Substantia nigra (tissue), 51 donors: ENCODE measurements at places on chromosomes 7 and 10.

DNA sequence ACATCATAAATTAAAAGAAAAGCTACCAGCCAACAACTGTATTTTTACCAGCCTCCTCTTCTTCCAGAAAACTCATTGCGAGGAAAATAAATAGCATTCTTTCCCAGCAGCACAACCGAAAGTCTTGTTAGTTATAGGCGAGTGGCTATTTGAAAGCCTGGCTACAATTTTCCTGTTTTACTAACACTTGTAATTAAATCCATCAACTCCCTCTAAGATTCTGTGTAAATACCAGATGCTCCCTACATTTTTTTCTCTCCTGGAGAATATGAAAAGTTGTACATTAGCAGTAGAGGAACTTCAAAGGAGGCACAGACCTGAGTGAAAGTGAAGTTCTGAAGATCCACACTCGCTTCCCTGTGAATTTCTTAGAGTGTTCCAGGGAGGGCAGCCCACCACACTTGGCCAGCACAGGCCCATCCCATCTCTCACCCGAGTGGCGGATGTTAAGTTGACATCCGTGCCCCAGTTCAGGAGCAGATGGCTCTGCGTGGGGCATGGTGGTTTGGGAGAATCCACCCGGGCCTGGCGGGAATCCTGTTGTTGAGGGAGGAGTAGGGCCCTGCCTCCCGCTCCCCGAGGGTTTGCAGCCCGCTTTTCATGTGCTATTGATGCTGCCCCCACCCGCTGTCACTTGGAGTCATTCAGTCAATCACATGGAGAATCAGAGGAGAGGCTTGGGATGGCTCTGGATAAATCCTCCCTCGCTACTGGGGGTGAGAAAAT is 451.0 kb upstream of the GALNT17 start:
- DNase-seq = no peak

GRCh38 chr7:102306916-102307677 is 20.4 kb downstream of the SH2B2 start:
- DNase-seq = no peak

GRCh38 chr7:73437621-73438416 is 4.2 kb downstream of the FZD9 start:
- DNase-seq = no peak

- no peak for DNase-seq
Measured at GRCh38 chr10:127012071-127012768, 107.0 kb downstream of the DOCK1 start.

DNA sequence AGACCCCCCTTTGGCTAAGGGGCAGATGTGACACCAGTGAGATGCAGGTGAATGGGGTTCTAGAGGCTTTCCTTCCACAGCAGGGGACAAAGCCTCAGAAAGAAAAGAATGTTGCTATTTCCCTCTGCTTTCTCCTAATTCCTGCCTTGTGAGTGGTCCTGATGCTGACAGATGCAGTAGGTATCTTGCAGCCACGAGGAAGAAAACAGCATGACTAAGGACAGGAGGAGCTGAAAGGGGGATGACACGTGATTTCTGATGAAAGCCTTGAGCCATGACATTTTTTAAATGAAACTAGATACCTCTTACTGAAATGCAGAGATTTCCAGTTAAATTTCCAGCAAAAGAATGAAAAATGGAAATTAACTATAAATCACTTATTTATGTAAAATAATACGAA is 92.4 kb downstream of the C1GALT1 start:
- no peak for DNase-seq

DNA sequence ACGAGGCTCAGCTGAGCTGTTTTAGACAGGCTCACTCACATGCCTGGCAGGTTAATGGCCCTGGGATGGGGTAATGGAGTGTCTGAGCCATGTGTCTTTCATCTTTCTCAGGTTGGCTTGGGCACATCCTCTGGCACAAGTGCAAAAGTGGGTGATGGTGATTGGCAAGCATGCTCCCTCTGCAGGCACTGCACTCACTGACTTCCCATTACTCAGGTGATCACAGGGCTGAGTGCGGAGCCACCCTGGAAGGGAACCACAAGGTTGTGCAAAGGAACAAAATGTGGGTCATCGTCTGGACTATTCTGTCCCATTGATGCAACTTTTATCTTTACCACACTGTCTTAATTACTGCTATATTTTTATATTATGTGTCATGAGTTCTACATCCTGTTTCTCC is 244.1 kb upstream of the AKR1E2 start:
- DNase-seq = no peak
